Retina (tissue), 1 donor: ENCODE measurements at places on chromosomes 2 and 18.

DNA sequence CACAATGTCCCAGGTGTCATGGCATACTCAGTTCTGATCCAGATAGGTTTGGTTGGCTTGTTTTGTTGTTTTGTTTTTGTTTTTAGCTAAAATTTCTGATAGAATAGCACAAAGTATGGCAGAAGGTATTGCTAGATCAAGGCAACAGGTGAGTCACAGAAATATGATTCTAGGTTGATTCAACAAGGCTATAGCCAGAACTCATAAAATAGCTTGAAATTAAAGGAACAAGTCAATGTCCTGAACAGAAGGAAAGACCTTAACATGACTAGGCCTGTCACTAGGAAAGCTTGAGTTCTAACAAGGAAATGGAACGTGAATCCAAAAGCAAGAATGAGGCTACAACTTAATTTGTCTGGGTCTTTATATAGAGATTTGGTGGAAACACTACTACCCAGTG, 157.1 kb downstream of the GALNT3 start:
- DNase-seq, result no peak

- DNase-seq, result no peak
Measured at GRCh38 chr2:172725746-172726145, 9.9 kb upstream of the RAPGEF4 start.

GRCh38 chr2:110645616-110646015, 32.2 kb downstream of the BUB1 start:
- no peak for DNase-seq

DNA sequence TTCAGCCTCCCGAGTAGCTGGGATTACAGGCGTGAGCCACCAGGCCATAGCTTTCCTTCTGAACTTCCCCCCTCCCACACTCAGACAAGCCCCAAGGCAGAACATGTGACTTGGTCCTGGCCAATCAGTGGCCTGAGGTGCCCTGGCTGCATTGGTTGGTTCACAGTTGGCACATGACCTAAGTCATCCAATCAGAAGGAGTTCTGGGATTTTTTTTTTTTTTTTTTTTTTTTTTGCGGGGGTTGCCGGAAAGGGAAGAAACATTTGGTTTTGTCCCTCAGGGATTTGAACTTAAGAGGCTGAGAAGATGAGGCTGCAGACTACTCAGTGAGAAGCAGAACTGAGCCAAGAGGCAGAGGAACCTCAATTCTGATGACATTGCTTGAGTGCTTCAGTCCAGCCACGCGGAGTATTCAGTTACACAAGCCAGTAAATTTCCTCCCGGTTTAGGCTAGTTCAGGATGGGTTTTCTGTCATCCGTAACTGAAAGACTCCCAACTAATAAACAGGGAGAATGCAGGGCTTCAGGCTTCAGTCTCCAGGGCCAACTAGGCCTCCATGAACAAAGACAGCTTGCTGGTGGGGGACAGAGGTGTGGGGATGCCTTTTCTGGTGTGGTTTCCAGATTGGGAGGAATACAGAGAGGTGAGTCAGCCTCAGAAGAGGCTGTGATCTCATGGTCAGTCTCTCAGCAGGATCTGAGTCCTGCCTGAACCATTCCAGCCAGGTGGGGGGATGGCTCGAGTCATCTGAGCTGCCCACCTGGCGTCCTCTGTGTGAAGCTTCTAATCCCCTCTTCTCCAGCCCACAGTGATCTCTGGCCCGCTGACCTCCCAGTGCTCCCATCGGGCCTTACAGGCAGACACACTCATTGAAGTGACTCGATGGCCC, 9.2 kb downstream of the PTMA start:
- no peak for DNase-seq

GRCh38 chr2:186274936-186275575, 211.0 kb upstream of the ZC3H15 start:
- DNase-seq, result no peak

DNA sequence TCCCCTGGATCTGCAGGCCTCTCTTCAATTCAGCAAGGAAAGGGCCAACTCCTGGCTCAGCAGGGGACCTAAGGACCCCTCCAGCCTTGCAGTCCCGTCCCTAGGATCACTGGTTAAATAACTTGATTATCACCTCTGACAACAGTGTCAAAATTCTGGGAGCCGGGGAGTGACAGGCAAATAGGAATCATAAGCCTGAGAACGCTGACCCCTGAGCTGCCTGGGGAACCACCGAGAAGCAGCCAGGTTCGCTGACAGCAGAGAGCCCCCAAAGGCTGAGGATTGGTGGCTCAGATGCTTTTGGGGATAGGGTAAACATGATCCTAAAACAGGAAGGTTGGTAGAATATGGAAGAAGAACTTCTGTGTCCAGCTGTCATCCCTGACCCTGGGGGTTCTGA, 17.5 kb upstream of the TNS1 start:
- no peak for DNase-seq

GRCh38 chr18:6059551-6059950, 164.2 kb upstream of the TMEM200C start:
- no peak for DNase-seq

GRCh38 chr2:104049981-104050380, 803.9 kb upstream of the POU3F3 start:
- no peak for DNase-seq

- no peak for DNase-seq
Measured at GRCh38 chr2:143697744-143698143, 568.5 kb downstream of the ARHGAP15 start.

DNA sequence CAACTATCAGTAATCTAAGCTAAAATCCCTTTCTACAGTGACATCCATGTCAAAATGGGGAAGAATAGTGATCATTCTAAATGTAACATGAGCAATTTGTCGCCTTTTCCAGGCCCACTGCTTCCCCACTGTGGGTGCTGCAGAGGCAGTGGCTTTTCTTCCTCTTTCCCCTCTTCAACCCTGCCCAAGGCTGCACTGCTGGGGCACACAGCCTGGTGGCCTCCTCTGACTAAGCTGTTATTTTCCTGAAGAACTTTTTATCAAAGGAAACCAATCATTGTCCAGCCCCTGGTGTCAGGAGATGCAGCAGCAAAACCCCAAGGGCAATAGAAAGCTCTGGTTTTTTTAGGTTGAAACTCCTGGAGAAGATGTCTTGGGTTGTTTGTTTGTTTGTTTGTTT, 117.6 kb upstream of the KLF7 start:
- DNase-seq, result no peak

DNA sequence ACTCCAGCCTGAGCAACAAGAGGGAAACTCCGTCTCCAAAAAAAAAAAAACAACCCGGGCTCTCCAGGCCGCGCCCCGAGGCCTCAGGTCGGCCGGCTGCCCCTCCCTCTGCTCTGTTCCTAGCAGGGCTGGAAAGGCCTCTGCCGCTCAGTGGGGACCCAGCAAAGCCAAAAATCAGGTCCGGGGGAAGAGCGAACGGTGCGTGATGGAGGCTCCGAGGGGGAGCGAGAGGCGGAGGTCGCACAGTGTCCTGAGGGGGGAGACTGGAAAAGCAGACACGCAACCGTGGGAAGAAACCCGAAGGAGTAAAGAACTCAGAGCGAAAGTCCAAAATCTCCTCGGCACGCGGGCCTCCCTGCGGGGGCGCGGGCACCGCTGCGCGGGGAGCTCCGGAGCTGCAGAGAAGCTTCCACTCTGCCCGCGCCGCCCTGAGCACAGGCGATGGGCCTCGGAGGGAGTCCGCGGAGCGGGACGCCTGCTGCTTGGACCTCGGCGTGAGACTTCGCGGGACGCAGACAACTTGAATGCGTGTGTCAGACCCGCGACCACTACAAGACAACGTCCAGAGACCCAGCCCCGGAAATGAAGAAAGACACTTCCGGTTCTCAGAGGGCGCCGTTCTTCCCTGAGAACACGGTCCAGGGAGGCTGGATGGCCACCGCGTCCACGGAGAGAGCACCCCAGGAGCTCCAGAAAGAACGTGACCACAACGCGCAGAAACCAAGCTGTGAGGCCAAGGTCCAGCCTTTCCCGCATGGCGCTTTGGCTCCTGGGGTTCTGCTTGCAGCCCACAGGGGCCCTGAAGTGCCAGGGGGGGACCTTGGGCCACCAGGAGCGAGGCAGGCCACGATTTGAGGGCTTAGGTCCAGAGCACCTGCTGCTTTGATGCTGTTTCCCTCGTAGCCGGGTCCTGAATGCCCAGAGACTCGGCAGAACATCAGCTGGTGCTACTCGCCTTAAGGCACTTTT, 219.8 kb downstream of the DPP10 start:
- DNase-seq, result peak; percentile 88

GRCh38 chr2:58135861-58136260, 89.3 kb downstream of the VRK2 start:
- DNase-seq, result no peak
